ENCODE measurements at places on chromosomes 11 and 22.

GRCh38 chr11:3166268-3167142 is 1.4 kb upstream of the OSBPL5 start:
- DNase-seq = no peak

GRCh38 chr22:46312056-46312455 is 15.4 kb downstream of the GTSE1 start:
- no peak for DNase-seq

DNA sequence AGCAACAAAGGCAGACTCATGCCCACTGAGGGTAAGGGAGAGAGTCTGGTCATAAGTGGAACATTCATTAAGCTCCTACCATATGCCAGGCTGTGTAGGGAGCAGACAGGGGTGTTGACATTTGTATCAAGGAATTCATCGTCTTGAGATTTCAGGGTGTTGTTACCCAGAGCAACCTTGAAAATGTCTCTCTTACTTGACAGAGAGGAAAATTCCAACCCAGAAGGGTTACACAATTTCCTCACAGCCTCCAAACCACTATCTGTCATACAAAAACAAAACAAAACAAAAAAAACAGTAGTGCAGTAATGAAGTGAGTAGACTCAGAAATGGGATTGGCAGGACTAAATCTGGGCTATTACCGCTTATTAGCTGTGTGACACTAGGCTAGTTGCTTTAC is 113.2 kb downstream of the MIAT start:
- DNase-seq = no peak

DNA sequence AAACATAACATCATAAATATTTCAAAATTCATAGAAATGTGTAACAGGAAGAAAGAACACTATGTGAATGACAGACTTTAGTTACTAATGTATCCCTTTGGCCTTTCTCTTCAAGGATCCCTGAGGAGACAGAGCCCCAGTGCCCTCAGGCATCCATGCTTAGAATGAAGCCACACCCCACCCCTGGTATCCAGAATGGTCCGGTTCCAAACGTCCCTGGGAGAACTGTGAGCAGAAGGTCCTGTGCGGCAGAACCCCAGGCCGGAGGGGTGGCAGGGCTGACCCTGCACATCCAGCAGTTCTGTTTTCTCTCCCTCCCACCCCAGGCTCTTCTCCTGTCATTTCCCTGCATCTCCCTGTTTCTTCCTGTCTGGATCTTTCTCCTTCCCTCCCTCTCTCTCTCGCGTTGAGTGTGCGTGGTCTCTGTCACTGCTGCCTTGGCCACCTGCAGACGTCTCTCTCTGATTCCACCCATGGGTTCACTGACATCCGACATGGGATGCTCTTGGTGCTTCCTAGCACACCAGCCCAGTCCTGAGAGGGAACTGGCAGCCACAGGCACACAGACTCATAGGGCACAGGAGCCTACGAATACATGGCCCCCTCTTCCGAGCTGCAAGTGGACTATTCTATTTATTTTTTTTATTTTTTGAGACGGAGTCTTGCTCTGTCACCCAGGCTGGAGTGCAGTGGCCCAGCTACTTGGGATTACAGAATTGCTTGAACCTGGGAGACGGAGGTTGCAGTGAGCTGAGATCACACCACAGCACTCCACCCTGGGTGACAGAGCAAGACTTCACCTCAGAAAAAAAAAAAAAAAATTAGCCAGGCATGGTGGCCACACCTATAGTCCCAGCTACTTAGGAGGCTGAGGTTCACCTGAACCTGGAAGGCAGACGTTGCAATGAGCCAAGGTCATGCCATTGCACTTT is 5.7 kb downstream of the RFPL1 start:
- DNase-seq = no peak

- no peak for DNase-seq
These were observed 16.9 kb upstream of the TEAD1 start for GRCh38 chr11:12657336-12657735.

- no peak for DNase-seq
These were observed at the start of gene MLC1 for GRCh38 chr22:50085211-50085972. Gene MLC1, minus strand, starts transcription at chr22:50085426. Its CDS starts 524 bp downstream, at chr22:50084902.

DNA sequence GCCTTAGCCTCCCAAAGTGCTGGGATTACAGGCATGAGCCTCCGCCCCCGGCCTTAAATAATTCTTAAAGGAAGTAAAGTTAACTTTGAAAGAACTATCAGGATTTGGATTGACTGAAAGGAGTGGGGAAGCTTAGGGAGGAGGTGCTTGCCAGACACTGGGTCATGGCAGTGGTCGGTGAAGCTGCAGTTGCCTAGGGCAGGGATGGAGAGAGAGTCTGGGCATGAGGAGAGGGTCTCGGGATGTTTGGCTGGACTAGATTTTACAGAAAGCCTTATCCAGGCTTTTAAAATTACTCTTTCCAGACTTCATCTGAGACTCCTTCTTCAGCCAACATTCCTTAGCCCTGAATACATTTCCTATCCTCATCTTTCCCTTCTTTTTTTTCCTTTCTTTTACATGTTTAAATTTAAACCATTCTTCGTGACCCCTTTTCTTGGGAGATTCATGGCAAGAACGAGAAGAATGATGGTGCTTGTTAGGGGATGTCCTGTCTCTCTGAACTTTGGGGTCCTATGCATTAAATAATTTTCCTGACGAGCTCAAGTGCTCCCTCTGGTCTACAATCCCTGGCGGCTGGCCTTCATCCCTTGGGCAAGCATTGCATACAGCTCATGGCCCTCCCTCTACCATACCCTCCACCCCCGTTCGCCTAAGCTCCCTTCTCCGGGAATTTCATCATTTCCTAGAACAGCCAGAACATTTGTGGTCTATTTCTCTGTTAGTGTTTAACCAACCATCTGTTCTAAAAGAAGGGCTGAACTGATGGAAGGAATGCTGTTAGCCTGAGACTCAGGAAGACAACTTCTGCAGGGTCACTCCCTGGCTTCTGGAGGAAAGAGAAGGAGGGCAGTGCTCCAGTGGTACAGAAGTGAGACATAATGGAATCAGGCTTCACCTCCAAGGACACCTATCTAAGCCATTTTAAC is at the start of gene NNMT:
Gene NNMT (plus strand): TSS at position 724 of the 929 bp plus-strand sequence. CDS start 158 bp downstream, at position 882.
- DNase-seq = no peak

DNA sequence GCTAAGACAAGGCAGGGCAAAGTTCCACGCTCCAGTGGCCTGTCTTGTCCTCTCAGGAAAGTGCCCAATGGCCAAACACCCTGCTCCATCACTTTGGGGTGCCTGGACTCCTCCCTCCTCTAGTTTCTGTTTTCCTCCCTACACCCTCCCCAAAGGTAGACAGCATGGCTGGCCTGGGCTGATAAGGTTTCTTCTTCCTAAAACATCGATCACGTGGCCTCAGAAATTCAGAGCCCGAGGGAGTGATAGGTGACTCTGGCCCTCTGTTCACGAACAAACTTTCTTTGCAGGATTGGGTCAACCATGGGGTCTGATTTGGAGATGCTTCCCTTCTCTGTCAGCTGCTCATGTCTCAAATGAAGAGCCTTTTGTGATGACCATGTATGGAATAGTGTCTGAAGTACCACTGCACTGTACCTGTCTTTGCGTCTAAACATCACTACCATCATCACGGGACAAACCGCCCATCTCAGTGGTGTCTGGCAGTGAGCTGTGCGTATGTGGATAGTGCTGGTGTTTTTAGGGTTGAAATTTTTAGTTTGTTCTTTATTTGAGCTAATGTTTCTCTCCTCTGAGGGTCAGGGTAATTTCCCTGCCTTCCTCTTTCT is 6.1 kb downstream of the MICAL2 start:
- DNase-seq = no peak

- DNase-seq = no peak
These were observed 62.8 kb downstream of the PHF21B start for GRCh38 chr22:44947049-44947448.

DNA sequence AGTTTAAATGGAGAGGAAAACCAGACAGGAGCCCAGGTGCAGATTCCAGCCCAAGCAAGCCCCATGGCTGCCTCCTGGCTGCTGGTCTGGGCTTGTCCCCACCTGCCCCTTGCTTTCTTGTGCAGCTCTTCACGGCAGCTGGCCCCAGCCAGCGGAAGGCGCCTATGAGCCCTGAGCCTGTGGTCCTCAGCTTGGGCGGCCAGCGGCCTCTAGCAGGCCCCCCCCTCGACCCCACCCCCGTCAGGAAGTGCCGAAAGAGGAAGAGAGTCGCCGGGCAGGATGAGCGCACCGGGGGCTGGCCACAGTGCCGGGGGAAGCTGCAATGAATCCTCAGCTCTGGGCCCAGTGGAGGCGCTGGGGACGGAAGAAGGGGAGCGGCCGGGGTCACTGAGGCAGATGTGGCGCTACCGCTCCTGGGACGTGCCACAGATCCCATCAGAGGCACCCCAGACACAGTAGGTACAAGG is 2.1 kb upstream of the DGKZ start:
- no peak for DNase-seq

- no peak for DNase-seq
These were observed 12.0 kb upstream of the CAT start for GRCh38 chr11:34426766-34427185.

DNA sequence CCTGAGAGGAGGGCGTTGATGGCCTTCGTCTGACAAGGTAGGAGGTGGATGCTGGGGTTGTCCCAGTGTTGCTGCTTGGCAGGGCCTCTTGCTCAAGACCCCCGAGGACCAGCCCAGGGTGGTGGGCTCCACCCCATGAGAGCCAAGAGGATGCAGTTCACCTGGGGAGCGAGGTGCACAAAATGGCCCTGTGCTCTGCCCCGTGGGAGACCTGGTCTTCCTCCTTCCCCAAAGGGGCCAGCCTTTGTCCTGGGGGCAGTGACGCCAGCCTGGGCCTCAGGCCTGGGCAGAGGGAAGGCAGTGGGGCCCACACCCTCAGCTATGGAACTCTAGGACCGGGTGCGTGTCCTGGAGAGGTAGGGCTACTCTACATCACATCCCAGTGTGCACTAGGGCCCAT is 1233.3 kb downstream of the TBC1D22A start:
- no peak for DNase-seq

- no peak for DNase-seq
These were observed 203.1 kb upstream of the CADM1 start for GRCh38 chr11:115707180-115707905.

DNA sequence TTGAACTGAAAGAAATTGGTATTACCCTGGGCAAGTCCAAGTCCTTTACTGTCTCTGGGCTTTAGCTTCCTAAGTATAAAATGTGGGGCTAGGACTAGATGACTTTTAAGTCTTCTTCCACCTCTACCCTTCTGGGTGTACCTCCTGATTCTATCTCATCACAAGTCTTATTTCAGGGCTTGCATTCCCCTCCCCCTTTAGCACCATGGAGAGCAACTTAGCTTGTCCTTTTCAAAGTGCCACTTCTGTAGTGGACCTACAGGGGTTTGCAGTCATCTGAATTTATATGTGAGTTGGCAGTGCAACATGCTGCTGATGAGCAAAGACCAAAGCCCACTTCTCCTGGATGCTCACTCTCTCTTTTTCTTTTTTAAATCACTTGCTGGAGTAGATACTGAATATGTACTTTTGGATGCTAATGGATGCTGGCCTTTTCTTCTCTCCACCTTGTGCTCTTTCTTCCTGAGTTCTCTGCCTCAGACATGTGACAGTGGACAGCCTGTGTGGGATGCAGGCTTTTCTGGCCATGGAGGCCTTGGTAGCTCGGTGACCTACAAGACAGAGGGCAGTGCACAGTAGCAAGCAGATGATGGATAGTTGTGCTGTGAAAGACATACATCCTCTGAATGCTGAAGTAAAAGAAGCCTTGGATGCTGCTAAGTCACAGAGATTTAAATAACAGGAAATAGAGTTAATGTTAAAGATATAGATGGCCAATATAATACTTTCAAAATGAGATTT is 185.0 kb downstream of the NELL1 start:
- no peak for DNase-seq

GRCh38 chr11:11206484-11206883 is 146.6 kb downstream of the CSNK2A3 start:
- DNase-seq = no peak

- no peak for DNase-seq
These were observed 1.9 kb downstream of the TST start for GRCh38 chr22:37017356-37017755.

GRCh38 chr11:27370374-27370773 is 7.4 kb upstream of the CCDC34 start:
- DNase-seq = no peak

DNA sequence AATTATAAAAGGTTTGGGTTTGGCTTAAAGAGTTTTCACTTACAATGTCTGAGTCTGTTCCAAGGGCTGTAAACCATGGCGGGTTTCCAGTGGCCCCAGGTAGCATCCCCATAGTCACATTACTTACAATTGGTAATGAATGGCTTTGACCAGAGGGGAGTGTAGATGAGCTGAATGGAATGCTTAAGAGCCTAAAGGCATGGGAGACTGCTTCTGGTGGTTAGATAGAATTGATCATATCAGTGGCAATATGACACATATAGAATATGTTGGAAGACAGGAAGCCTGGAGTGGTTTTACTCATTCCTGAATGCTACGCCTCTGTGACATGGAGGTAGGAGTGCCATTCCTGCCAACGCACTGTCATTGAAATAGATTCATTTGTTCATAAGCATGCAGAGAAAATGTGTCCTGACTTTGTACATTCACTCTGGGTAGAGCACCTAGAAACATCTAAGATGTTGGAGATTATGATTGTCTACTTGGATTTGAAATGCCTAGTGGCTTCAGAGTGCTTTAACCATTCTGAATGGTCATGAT is 183.3 kb downstream of the BLID start:
- DNase-seq = no peak

GRCh38 chr11:76624500-76625379 is 45.8 kb downstream of the LRRC32 start:
- no peak for DNase-seq

GRCh38 chr11:702462-703461 is 3.3 kb upstream of the EPS8L2 start:
- no peak for DNase-seq

DNA sequence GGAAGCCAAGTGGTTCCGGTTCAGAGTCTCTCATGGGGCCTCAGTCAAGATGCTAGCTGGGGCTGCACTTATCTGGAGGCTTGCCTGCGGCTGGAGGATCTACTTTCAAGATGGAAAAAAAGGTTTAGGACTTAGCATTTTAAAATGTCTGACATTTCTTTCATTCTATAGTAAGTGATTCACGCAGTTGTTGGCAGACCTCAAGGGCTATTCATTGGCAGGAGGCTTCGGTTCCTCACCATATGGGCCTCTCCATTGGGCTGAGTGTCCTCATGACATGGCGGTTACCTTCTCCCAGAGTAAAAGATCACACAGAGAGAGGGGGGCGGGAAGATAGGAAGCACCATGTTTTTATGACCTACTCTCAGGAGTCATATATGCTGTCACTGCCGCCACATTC is 298.0 kb upstream of the PLET1 start:
- DNase-seq = no peak

- DNase-seq = no peak
These were observed 68.5 kb upstream of the SLC35C1 start for GRCh38 chr11:45736424-45736823.

DNA sequence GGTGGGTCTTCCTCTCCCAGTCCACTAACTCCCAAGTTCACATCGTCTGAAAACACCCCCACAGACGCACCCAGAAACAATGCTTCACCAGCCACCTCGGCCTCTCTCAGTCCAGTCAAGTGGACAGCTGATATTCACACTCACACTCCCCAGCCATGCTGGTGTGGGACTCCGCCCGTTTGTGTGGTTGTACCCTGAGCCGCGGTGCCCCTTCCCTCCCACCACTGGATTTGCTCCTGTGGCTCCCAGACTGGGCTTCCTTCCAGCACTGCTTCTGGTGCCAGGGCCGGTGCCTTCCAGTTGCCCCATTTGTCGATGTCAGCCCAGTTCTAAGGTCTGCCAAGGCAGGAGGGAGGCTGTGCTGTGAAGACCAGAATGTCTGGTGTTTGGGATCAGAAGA is 37.9 kb upstream of the PLET1 start:
- no peak for DNase-seq

GRCh38 chr22:42025421-42025820 is 26.8 kb downstream of the WBP2NL start:
- DNase-seq = no peak

Data from activated T-helper 1 cell treated with anti-CD3 and anti-CD28 coated beads, Interleukin-2, amount 50 U/mL, for 16 hours (primary cell).